GM20000 (cell line): ENCODE measurements at places on chromosomes 4 and X.

- no peak for DNase-seq
These were observed 1008.2 kb downstream of the NLGN4X start for GRCh38 chrX:5220421-5220820.

GRCh38 chrX:17459008-17459611 lies 84.1 kb downstream of the NHS start:
- no peak for DNase-seq

DNA sequence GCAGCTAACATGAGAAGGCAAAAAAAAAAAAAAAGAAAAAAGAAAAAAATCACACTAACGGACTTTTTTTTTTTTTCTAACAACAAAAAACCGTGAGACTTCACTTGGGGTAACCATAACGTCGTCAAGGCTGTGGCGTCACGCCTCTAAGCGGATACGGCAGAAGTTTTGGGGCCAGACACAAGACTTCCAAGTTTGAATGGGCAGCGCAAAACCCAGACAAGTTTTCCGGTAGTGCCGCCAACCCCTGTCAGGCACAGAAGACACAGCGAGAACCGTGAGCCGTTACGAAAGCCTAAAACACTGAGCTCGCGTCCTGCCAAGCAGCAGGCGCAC lies 556 bp upstream of the SMARCA5 start:
- no peak for DNase-seq

DNA sequence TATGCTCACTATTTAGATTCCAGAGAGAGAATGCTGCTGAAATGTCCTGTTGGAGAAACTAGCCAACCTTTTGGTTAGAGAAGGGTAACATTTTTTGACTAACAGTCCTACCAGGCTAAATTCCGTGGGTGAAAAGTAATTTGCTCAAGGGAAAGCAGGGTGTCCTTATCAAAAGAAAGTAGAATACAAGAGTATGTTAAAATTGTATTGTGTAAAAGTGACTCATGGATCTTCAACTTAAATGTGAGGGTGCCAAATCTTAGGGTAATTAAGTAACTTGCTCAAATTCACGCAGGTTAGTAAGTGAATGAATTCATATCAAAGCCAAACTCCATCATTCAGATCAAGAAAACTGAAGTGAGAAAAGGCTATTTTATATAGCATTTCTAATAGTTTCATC lies 81.7 kb downstream of the PCDH7 start:
- no peak for DNase-seq

- DNase-seq: no peak
These were observed 2024.5 kb upstream of the ADGRL3 start for GRCh38 chr4:59175617-59176016.

DNA sequence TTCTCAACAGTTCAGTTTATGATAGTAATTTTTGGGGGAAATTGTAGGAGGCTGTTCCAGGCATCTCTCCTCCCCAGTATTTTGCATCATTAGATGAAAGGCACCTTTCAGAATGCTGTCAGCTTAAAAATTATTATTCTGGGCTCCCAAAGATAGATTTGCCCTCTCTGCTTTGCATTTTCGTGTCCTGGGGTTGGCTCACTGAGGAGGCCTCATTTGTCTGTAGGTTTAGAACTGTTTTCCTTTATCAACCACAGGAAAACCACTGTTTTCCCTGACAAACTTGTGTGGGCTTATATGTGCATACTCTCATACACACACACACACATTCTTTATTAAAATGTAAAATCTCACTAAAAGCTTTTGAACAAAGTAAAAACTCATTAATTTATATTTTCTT lies 197.2 kb upstream of the VCX3A start:
- DNase-seq: no peak

- DNase-seq: no peak
These were observed 38.8 kb downstream of the SEPTIN6 start for GRCh38 chrX:119654112-119654531.

- DNase-seq: no peak
These were observed 568.8 kb downstream of the STIM2 start for GRCh38 chr4:27429364-27429871.

GRCh38 chrX:39910651-39911050 lies 187.1 kb downstream of the BCOR start:
- no peak for DNase-seq

DNA sequence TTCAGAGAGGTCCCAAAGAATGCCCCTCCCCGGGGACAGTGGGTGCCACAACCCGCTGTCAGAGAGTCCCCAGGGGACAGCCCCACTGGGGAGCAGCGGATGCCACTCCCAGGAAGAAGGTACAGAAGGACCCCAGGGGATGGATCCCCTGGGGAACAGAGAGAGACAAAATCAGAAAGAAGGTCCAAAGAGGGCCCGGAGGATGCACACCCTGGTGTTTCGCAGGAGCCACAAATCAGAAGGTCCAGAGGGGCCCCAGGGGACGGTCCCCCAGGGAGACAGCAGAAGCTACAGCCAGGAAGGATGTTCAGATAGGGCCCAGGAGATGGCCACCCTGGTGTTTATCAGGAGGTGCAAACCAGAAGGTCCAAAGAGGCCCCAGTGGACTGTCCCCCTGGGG lies 1.4 kb downstream of the TEX13D start:
- no peak for DNase-seq

DNA sequence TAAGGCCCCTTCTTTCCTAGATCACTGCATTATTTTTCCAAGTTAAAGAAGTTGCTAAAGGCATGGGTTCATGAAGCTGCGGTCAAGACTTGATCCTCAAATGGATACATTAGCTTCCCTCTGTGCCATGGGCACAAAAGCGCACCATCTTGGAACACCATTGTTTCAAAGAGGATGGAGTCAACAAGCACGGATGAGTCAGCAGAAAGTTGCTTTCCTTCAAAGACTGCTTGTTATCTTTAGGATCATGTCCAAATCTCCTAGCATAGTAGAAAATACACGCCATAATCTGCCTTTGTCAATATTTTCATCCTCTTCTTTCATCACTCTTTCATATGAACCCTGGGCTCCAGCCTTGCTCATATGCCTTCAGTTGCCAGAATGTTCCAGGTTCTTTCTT lies 226.8 kb upstream of the GATB start:
- DNase-seq: no peak

DNA sequence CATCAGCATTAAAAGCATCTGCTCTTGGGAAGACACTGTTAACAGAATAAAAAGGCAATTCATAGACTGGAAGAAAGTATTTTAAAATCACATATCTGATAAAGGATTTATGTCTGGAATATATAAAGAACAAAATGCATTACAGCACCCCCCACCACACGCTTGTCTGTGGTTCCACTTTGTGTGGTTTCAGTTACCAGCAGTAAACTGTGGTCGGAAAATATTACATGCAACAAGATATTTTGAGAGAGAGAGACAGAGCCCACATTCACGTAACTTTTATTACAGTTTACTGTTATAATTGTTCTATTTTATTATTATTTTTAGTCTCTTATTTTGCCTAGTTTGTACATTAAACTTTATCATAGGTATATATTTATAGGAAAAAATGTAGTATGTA lies 21.2 kb upstream of the PDE6B start:
- no peak for DNase-seq

DNA sequence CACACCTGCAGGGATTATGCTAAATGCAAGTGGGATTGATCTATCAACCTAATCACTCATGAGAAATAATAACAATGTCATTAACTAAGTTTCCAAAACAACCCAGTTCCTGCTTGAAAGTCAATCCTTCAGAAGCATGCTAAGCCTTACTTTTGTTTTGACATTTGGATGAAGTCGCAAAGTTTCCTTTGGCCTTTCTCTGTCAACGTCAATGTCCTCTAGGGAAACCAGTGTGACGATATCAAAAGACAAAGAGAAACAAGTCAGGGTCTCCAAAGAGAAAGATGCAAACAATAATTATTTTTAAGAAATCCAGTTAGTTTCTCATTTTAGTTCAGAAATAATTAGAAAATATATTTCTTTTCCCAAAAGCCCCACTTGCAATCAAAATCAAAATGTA lies 86.7 kb upstream of the SRD5A3 start:
- no peak for DNase-seq

GRCh38 chrX:120604361-120604782 lies 471 bp downstream of the MCTS1 start:
- peak; percentile 28 for DNase-seq

DNA sequence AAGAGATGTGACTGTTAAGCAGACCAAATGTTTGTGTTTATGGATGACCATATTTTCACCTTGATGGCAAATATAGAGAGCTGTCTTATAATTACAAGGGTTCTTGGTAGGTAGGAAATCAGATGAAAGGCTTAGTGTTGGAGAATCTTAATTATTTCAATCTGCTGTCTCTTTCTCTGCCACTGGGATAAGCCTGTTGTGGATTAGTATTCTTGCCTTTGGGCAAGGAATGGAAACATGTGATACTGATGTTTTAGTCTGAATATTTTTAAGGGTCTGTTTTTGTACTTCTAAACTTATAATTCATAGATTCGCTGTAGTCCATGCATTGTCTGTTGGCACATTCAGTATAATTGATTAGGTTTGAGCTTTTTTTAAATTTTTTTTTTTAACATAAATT lies 23.7 kb upstream of the NUDT6 start:
- no peak for DNase-seq

GRCh38 chrX:56798866-56799758 lies 70.1 kb downstream of the NBDY start:
- no peak for DNase-seq

DNA sequence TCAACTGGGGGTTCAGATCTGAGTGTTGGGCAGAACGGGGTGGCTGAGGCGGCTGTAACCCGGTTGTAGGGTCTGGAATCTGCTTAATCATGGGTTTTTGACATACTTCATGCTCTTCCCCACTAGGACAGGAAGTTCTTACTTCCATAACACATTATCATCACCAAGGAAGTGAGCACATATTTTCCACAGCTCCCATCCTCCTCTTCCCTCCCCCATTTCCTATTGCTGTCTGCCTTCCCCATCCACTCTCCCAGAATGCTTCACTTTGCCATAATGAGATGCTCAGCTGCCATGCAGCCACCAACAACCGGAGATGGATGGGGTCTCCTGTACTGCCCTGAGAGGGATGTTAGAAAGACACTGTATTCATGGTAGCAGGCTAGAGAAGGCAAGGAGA lies 6.4 kb upstream of the DCUN1D4 start:
- no peak for DNase-seq

- no peak for DNase-seq
These were observed 48.4 kb downstream of the IL15 start for GRCh38 chr4:141684785-141685184.

GRCh38 chrX:16589211-16589610 lies 60.7 kb upstream of the S100G start:
- DNase-seq: no peak

DNA sequence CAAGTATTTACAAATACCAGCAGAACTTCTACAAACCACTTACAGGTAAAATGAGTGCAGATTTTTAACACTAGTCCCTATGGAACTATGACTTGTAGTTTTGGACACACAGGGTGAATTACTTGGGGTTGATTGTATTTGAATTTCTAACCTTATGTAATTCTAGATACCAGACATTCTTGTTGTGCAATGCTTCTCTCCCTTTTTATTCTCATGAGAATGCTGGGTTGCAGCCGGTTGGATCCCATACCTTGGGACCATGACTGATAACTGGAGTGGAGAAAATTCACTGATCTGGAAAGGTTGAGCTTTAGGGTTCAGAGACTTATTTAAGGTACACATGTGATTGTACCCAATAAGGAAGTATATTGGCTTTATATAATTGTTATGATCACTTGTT lies 8.8 kb downstream of the TET2 start:
- DNase-seq: no peak

DNA sequence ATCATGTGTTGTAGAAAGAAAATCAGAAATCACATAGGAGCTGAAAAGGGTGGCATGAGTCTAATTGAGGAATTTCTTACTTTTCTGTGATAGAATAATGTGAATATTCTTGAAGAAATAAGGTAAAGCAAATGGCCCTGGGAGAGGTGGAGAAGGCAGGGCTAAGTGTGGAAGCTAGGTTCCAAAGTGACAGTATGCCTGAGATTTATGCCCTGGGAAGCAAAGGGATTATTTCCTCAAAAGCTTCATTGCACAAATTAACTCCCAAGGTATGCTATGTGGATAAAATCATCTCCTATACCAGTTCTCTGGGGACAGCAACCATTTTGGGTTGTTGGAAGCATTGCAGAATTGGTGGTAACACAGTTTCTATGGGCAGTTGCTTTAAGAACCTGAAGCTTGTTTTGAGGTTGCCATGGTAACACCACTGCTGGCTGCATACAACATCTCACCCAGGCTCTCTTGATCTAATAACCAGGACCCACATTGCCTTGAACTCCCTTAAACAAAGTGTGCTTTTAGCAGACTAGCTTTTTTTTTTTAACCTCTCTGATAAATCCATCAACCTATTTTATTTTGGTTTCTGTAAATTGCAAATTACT lies 21.0 kb downstream of the MAOA start:
- DNase-seq: no peak

DNA sequence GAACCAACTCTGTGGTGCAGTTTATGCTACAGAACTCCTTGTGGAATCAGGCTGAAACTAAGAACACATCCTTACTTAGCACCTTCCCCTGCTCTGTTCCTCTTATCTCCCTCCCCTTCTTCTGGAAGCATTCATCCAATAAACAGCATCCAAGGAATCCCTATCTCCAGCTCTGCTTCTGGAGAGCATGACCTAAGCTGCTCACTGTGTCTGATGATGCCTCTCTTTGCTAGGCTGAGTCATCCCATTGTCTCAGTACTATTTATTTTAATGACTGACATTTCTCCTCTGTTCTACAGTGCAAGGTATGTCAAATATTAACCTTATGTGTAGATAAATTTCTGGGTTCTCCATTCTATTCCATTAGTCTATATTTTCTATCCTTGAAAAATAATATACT lies 71.2 kb downstream of the BEND2 start:
- no peak for DNase-seq

DNA sequence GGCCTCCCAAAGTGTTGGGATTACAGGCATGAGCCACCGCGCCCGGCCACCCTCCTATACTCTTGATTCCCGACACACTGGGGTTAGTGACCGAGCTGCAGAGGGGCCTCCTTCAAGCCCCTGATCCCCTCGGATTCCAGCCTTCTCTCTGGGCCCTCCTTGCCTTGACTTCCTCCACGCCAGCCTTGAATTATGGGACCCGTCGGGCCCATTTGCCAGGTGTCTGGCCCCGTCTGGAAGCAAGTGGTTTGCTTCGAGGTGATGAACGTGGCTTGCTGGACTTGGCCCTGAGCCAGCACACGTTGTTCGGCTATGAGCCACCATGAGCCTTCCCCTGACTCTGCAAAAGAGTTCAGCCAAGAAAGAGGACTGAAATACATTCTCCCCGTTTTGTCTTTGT lies 37.4 kb upstream of the GRPEL1 start:
- DNase-seq: no peak

GRCh38 chrX:9461087-9461486 lies 3.8 kb upstream of the TBL1X start:
- no peak for DNase-seq

GRCh38 chrX:71195964-71196649 lies 26.9 kb upstream of the GJB1 start:
- DNase-seq: peak; percentile 8

DNA sequence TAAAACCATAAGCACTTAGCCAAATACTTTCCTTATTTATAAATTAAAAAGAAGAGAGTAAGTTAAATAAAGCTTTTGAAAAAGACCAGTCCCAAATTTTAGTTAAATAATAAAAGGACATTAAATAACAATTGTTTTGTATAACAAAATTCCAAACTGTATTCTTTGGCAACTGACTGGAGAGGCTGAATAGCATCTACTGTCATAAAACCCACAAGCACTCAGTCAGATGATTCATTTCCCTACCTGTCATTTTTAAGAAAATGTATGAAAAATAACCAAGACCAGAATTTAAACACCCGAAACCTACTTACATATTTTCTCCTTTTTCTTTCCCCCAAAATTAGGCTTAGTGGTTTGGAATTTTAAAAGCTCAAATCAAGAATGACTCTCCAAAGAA lies 32.5 kb upstream of the SMIM10L2A start:
- DNase-seq: no peak
